Activated CD4-positive, alpha-beta T cell treated with anti-CD3 and anti-CD28 coated beads, Interleukin-2, amount 50 U/mL, for 4 hours (primary cell): ENCODE measurements at places on chromosomes 5 and 9.

DNA sequence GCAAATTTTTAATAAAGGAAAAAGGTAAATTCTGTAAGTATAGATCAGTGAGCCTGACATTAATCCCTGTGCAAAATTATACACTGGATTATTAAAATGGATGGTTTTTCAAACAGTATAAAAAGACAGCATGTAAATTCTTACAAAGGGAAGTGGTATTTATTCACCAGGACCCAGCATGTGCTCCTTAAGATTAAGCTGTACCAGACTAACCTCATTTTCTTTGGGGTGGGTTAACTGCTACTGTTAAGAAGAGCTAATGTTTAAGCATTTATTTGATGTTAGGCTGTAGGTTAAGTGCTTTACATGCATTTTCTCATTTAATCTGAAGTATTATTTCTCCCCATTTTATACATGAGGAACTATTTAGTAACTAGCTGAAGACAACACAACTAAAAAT, 60.3 kb upstream of the RFX3 start:
- DNase-seq, result no peak

DNA sequence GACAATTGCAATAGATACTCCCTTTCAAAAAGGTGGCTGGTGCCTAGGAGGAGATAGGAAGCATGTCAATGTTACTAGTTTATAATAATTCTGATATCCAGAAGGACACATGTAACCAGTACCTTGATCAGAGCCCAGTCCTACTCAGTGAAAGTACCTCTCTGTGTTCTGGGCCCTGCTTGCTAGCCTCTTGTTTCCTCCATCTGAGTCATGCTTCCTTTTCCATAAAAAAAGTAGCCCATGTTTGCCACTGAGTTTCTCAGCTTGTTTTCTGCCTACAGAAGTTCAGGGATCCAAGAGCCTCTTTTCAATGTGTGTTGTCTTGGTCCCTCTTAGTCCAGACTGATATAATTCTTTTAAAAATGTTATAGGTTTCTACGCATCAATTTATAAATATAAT, 149.0 kb downstream of the SSBP2 start:
- no peak for DNase-seq

- no peak for DNase-seq
Measured at GRCh38 chr5:143677403-143677802, 134.6 kb upstream of the HMHB1 start.

GRCh38 chr5:180830253-180831138, 27.9 kb upstream of the MGAT1 start:
- peak; percentile 64 for DNase-seq

GRCh38 chr9:3863111-3863528, 337.3 kb upstream of the RFX3 start:
- no peak for DNase-seq

GRCh38 chr9:71562140-71562539, 206.2 kb downstream of the CEMIP2 start:
- no peak for DNase-seq

DNA sequence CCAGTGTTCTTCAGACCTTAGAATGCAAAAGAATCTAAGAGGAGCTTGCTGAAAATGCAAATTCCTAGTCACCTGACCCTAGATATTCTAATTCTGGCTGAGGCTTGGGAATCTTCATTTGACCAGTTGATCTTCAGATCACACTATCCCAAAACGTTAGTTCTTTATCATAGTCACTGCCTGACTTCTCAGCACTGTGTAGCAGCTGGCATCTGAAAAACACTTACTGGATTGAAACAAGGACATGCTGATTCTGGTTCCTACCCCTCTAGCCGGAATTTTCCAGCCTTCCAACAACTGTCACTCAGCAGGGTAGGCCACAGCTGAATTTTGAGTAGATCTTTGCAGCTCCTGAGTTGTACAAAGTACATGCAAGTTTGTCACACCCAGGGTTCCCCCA, 72.2 kb downstream of the EBF1 start:
- no peak for DNase-seq

- DNase-seq, result peak; percentile 29
Measured at GRCh38 chr9:129235931-129236331, 57.9 kb upstream of the IER5L start.

DNA sequence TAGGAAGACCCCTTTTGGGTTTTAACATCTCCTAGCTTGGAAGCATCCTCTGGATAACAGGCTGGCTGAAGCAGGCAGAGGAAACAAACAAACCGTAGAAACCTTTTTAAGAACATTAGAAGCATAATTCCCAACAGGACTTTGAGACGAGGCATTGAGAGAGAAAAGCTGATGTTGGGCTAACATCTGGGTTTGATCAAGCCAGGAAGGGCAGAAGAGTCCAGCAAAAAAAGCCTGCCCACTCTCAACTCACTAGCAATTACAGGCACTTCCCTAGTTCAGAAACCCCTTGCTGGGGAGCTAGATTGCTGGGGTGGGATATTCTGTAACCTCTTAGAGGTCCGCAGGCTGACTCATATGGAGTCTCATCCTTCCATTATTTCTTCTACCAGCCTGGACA, 75.4 kb upstream of the CTNNA1 start:
- DNase-seq, result no peak
